Activated gamma-delta T cell treated with anti-CD3 and anti-CD28 coated beads, Interleukin-2, amount 50 U/mL, for 16 hours (primary cell): ENCODE measurements at places on chromosomes 5 and 9.

DNA sequence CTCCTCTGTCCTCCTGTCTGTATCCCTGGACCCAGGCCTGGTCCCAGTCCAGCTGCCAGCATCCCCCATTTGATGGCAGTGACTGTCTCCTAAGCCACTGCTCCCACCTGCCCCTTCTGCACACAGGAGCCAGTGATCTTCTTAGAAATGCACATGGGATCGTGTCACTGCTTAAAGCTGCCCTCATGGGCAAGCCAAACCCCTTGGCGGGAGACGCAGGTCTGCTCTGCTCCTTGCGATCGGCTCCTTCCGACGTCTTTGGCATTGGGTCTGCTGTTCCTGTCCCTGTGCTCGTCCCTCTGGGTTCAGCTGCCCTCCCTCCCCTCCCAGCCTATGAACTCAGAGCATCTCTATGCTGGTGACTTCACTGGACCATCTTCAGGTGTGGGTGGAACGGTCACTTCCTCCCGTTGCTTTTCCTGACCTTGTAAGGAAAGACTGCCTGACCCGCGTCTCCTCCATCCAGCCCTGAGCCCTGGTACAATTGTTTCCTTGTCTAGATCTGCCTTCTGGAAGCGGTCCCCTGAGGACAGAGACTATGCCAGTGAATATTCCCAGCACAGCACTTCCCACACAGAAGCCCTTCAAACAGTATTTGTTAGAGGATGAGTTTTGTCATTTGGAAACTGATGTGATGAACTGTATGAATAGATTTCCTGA is 116.5 kb downstream of the ZNF354C start:
- DNase-seq: no peak

DNA sequence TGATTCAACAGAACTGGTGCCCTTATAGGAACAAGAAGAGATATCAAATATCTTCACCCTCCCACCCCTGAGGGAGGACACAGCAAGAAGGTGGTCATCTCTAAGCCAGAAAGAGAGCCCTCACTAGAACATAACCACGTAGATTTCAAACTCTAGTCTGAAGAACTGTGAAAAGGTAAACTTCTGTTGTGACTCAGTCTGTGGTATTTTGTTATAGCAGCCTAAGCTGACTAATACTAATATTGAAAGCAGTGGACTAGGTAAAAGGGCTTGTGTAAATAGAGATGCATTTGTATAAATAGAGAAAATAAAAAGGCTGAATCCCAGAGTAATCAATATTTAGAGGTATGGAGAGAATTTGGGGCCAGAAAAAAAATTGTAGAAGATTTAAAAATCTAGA is 157.6 kb upstream of the CCNH start:
- no peak for DNase-seq

- DNase-seq: no peak
Observed at GRCh38 chr5:96716716-96717115, 54.5 kb downstream of the CAST start.

DNA sequence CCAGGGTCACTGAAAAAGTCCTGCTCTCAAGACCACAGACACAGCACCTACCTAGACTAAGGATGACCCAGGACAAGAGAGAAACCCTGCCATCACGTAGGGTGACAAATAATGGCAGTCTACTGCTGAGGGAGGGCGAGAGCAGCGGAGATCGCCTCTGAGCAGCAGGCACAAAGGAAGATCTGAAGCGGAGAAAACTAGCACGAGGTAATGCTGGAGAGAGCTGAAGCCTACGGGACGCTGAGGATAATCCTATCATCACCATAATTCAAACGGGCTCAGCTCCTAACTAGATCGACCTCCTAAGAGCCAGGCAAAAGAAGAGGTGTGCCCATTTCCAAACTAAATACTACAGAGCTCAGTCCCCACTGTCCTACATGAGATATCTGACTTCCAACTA is 41.3 kb downstream of the FBXO10 start:
- DNase-seq: no peak

- DNase-seq: no peak
Observed at GRCh38 chr5:136906545-136906944, 541.2 kb upstream of the TRPC7 start.

- DNase-seq: no peak
Observed at GRCh38 chr5:122297587-122298298, 14.3 kb upstream of the SNCAIP start.

GRCh38 chr9:122374885-122375420 is 4.1 kb downstream of the PTGS1 start:
- DNase-seq: no peak

GRCh38 chr9:117180896-117181445 is 233.9 kb downstream of the ASTN2 start:
- no peak for DNase-seq

GRCh38 chr5:112799661-112800060 is 61.4 kb upstream of the SRP19 start:
- DNase-seq: no peak

DNA sequence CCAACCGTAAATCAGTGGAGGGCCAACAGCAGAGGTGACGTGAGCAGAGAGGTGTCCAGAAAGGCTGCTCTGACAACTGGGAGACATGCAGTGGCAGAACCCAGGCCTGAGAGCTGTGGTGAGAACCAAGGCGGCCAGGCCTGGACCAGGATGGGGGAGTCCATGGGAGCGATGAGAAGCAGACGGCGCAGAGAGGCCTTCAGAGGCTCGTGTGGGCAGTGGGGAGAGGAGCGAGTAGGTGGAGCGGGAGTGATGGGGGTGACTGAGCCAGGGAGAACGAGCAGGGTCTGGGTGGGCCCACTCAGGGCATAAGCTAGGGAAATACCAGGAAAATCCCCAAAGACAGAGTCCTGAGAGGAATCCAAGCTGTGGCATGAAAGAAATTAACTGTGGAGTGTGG is 7.9 kb upstream of the IL3 start:
- DNase-seq: no peak

- DNase-seq: no peak
Observed at GRCh38 chr9:137048655-137049543, 2.9 kb upstream of the NPDC1 start.

- no peak for DNase-seq
Observed at GRCh38 chr5:116872986-116873385, 298.4 kb upstream of the SEMA6A start.

DNA sequence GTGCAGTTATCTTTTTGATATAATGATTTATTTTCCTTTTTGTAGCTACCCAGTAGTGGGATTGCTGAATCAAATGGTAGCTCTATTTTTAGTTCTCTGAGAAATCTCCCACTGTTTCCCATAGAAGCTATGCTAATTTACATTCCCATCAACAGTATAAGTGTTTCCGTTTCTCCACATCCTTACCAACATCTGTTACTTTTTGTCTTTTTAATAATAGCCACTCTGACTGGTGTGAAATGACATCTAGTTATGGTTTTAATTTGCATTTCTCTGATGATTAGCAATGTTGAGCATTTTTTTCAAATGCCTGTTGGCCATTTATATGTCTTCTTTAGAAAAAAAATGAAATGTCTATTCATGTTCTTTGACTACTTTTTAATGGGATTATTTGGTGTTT is 94.7 kb downstream of the SERINC5 start:
- no peak for DNase-seq

- peak; percentile 36 for DNase-seq
Observed at GRCh38 chr5:138354926-138355378, 2.5 kb downstream of the KDM3B start.

DNA sequence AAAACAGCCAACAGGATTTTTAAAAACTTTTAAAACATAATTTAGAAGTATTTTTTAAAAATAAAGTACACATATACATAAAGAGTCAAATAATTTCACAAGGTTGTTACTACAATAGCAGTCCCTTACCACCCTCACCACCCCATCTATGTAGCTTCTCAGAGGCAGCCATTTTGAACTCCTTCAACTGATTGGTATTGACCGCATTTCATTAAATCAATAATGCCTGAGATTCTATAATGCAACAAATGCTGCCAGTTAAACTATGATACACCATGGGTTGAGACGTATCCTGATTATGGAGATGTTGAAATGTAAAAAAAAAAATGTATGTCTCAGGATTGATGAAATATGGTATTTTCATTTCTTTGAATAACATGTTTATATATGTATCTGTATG is 78.8 kb downstream of the PCSK1 start:
- no peak for DNase-seq

- no peak for DNase-seq
Observed at GRCh38 chr9:76313771-76314170, 80.5 kb downstream of the RFK start.

GRCh38 chr5:160479926-160480325 is 58.3 kb downstream of the PTTG1 start:
- DNase-seq: no peak

- no peak for DNase-seq
Observed at GRCh38 chr5:66326276-66326675, 182.2 kb downstream of the SREK1 start.

- no peak for DNase-seq
Observed at GRCh38 chr5:95936812-95937397, 24.7 kb downstream of the ELL2 start.

DNA sequence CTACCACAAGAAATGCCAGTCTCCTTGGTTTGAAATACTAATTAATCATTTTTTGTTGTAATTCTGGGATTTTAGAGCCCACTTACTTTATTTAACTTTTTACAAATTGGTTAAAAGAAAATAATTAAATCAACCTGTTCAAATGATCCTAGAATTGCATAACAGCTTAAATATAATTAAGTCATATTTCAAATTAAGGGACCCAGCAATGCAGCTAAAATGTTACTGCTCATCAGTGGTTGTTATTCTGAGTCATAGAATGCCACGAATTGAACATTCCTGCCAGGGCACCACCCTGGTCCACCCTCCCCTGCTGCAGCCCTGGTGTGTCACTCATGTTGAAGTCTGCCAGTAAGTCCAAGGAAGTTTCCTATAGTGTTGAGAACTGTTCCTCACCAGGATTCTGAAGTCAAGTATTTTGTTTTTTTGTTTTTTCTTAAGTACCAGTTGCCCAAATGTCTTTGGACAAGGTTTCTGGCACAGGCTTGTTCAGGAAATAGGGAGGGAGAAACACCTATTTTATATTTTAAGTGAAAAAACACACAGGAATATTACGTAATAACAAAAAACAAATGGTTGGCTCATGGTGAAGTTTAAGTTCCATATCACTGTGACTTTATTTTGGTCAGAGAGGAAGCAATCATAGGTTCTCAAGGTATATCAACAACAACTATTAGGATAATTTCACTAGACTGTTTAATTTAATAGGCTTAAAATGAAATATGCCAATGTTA is 4.3 kb upstream of the ITGA1 start:
- no peak for DNase-seq

DNA sequence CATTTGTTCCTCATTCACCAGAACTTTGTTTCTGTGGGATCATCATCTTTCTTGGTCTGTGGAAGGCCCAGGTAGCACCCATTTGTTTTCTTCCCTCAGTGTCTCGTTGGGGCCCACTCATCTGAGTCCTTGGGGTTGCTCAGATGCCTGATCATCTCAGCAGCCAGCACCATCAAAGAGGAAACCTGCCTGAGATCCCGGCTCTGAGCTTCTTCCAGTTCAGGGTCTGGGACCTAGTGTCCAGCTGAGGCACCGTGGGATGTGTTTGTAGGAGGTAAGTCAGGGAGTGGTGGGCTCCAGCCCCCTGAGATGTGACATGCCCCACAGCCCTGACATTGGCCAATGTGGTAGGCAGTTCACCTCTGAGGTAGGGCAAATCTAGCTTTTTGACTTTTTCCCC is 9.4 kb upstream of the CD180 start:
- DNase-seq: no peak

GRCh38 chr9:109499631-109500410 is 1.7 kb upstream of the PTPN3 start:
- no peak for DNase-seq

DNA sequence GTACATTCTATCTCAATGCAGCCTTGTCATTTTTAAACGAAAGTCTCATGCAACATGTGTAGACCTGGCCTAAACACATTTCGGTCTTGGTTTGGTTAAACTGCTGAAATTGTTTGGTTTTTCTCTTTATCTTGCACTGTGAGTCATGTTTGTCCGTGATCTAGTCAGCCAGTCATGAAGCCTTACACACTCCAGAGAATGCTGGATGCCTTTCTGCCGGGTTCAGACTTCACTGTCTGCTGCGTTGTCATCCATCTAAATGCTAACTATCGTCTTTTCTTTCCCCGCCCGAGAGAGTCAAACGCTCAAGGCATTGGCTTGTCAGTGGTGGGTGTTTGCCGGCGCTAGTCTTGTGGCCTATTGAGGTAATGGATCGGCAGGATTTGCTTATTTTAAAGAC is 1194.6 kb upstream of the WWC1 start:
- DNase-seq: no peak

- DNase-seq: no peak
Observed at GRCh38 chr9:107375001-107375400, 91.9 kb downstream of the RAD23B start.

- no peak for DNase-seq
Observed at GRCh38 chr9:69444021-69444420, 119.0 kb downstream of the ENTREP1 start.

- DNase-seq: no peak
Observed at GRCh38 chr5:95922798-95923197, 38.9 kb downstream of the ELL2 start.

DNA sequence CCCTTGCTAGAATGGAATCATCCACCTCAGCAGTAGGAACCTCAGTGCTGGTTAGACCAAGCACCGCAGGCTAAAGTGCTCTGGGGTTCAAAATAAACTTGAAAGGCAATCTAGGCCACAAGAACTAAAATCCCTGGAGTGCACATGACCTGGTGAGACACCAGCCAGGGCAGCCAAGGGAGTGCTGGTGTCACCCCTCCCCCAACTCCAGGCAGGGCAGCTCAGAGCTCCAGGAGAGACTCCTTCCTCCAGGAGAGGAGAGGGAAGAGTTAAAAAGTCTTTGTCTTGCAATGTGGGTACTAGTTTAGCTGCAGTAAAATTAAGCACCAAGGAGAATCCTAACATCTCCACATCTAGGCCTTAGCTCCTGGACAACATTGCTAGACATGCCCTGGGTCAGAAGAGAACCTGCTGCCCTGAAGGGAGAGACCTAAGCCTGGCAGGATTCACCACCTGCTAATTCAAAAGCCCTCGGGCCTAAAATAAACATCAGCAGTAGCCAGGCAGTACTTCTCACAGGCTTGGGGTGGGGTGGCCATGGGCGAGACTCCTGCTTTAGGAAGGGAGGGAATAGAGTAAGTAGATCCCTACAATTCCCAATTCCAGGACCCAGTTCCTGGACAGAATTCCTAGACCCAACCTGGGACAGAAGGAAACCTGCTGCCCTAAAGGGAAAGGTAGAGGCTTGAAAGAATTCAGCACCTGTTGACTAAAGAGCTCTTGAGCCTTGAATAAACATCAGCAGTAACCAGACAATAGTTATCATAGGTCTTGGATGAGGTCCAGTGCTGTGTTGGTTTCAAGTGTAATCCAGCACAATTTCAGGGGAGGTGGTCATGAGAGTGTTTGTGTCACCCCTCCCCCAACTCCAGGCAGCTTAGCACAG is 25.8 kb downstream of the UGT3A2 start:
- no peak for DNase-seq

DNA sequence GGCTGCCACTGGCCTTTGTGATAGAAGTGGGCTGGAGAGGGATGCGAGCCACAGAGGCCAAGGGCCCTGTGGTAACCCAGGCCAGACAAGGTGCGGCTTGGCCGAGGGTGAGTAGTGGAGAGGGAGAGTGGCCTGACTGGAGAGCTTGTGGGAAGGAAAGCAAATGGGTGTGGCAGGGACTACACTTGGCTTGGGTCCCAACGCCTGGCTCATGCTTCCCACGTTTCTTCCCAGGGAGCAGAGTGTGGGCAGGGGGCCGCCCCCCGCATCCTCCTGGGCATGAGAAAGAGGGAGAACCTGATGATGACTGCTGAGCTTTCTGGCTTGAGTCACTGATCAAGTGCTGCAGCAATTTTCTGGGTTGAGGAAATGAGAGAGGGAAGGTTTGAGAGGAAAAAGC is 95.7 kb downstream of the ANKH start:
- DNase-seq: no peak
